Calu3 (cell line): ENCODE measurements at places on chromosomes 5 and 9.

DNA sequence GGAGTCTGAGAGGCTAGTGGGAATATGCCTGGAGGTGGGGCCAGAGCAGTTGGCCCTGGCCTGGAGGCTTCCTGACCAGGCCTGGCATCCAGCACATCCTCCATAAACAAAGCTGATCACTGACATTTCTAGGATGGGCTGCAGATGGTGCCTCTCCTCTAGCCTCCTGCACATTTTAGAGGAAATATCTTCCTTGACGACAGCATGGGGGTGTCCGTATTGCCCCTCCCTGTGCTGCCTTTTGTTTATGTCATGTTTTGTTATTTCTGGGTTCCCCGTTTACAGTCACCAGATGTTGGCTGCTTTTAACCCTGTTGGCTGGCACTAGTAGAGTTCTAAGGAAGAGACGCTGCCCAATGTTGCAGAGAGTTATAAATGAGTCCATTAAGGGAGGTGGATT lies 148.5 kb downstream of the PHF2 start:
- no peak for DNase-seq

- DNase-seq = no peak
These were observed 195.4 kb downstream of the NR2F1-AS1 start for GRCh38 chr5:93385655-93386054.

- DNase-seq = no peak
These were observed 79.6 kb downstream of the CYFIP2 start for GRCh38 chr5:157345485-157345884.

DNA sequence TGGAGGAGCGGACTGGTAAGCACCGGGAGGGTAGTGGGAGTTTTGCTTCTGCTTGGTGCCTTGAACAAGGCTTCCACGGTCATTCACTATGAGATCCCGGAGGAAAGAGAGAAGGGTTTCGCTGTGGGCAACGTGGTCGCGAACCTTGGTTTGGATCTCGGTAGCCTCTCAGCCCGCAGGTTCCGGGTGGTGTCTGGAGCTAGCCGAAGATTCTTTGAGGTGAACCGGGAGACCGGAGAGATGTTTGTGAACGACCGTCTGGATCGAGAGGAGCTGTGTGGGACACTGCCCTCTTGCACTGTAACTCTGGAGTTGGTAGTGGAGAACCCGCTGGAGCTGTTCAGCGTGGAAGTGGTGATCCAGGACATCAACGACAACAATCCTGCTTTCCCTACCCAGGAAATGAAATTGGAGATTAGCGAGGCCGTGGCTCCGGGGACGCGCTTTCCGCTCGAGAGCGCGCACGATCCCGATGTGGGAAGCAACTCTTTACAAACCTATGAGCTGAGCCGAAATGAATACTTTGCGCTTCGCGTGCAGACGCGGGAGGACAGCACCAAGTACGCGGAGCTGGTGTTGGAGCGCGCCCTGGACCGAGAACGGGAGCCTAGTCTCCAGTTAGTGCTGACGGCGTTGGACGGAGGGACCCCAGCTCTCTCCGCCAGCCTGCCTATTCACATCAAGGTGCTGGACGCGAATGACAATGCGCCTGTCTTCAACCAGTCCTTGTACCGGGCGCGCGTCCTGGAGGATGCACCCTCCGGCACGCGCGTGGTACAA lies 556 bp downstream of the PCDHGC3 start:
- peak; percentile 55 for DNase-seq

DNA sequence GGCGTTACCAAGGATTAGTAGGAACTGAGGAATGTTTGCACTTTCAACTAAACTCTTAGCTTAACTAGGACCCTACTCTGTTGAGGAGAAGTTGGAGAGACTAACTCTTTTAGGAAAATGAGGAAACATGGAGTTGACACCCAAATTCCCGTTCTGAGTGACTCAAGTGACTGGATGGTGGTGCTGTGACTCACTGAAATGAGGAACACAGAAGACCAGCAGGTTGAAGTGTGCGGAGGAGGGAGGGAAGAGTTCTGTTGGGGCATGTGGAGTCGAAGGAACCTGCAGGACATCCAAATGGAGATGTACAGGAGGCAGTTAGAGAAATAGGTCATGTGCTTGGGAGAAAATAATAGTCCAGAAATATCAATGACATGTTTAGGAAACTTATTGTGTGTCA lies 8.2 kb downstream of the HEXB start:
- DNase-seq = no peak

- DNase-seq = no peak
These were observed 6.2 kb downstream of the KCNV2 start for GRCh38 chr9:2723376-2724065.

- peak; percentile 95 for DNase-seq
These were observed at the start of gene GALT for GRCh38 chr9:34646211-34647083. Gene GALT (plus strand): TSS chr9:34646675. CDS start chr9:34646705, 30 bp downstream.

- no peak for DNase-seq
These were observed 476.4 kb downstream of the SPOCK1 start for GRCh38 chr5:137022725-137023124.

DNA sequence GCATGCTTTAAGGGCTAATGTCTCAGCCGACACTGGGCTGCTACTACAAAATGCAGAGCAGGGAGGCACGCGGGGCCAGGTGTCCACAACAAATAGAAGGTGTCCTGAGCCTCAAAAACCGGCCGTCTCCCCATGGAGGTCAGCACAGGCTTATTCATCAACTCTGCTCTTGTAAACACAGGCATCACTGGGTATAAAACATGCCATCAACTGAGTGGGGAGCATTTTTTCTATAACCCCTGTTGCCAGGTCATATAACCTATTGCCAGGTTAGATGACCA lies 271.6 kb downstream of the AUH start:
- DNase-seq = no peak

DNA sequence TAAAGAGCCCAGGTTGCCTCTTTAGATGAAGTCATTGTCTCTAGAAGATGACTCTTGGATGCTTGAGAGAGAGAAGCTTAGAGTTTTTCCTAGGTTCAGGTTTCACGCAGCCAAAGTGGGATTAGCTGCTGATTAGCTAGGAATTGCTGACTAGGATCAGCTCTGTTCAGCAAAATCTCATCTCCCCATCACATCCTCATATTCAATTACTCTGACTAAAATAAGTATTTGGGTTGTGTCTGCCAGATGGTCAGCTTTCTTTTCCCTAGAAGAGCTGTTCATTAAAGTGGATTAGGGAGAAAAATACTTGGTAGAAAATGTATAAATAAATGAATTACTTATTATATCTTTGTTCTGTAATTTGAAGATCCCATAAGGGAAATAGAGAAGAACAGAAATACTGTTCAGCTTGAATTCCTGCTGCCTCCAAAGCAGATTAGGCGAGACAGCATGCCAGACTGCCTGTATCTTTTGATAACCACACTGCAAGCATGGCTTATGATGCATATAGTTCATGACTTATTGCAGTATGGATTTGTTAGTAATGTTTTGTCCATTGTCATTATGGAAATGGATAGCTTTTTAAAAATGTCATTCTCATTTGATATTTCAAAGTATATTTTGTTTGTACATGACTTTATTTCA lies 184.8 kb upstream of the CD180 start:
- DNase-seq = no peak

DNA sequence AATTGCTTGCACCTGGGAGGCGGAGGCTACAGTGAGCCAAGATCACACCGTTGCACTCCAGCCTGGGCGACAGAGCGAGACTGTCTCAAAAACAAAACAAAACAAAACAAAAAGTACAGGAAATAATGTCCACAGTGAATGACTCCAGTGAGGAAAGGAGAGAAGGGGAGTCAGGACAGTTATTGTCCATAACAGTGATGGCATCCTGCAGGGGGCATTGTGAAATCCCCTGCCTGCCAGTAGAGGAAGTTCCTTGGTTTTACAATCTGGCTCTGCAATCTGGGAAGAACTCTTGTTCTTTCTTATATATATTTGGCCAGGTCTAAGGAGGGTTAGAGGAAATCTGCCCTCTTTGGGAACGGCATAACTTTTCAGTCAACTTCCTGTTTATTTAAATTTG lies 8.2 kb downstream of the SH3GL2 start:
- no peak for DNase-seq

GRCh38 chr9:128226412-128226801 lies 23.2 kb downstream of the DNM1 start:
- no peak for DNase-seq

DNA sequence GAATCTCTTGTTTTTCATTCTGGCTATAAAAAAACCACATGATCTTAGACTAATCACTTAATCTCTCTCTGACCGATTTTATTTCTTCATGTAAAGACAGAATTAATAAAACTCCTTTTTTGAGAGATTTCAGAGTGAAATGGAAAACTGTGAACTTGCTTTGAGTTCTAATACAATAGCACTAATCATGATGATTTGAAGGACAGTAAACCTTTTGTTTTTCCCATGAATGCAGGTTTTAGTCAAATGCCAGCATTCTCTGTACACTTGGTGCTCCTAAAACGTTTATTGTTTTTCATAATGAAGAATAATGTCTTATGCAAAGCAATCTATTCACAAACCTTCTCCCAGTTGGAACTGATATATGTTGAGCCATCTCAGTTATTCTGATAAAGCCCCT lies 86.8 kb downstream of the SLC24A2 start:
- no peak for DNase-seq

- DNase-seq = no peak
These were observed 1945.9 kb upstream of the NUDT12 start for GRCh38 chr5:105508519-105508918.

DNA sequence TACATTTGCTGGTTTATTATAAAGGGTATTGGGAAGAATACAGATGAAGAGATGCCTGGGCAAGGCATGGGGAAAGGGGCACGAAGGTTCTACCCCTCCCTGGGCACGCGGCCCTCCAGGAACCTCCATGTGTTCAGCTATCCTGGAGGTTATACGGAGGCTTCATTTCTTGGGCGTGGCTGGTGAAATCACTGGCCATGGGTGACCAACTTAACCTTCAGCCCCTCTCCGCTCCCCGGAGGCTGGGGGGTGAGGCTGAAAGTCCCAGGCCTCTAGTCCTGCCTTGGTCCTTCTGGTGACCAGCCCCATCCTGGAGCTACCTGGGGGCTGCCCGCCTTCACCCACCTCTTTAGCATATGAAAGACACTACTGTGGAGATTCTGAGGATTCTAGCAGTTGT lies 17.0 kb upstream of the RNF130 start:
- DNase-seq = no peak

DNA sequence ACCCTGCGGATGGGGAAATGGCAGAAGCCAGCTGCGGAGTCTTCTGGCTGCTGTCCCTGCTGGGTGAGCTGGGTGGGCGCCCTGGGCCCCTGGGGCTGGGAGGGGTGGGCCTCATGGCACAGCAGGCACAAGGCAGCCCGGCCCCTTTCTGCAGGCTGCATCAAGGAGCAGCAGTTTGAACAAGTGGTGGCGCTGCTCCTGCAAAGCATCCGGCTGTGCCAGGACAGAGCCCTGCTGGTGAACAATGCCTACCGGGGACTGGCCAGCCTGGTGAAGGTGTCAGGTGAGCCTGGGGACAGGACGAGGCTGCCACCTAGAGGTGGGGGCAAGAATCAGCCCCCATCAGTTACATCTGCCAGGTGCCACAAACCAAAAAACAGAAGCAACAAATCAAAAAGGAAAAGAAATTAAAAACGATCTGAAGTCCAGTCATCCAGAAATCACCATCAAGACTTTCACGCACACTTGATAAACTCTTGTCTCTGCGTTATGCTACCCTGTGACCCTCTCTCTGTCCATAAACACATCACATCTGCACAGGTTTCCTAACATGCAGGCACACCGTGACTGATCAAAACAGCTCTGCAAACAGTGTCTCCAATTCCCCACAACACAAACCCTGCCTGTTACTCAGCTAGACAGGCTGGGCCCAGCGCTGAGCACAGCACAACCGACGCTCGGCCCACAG lies 13.9 kb downstream of the REXO4 start:
- peak; percentile 78 for DNase-seq
